Occipital lobe (tissue), 3 donors: ENCODE measurements at places on chromosomes 6 and 20. TPM values are rescaled to one million over a fixed set of nuclear protein-coding genes. Genes with fewer than 3 reads are reported as not detected.

SLC17A1 gene
- total RNA-seq, result not detected

CTCFL gene
- not detected for total RNA-seq

- no peak for DNase-seq
Observed at GRCh38 chr20:37331060-37331857, 14.7 kb upstream of the SRC start.

DNA sequence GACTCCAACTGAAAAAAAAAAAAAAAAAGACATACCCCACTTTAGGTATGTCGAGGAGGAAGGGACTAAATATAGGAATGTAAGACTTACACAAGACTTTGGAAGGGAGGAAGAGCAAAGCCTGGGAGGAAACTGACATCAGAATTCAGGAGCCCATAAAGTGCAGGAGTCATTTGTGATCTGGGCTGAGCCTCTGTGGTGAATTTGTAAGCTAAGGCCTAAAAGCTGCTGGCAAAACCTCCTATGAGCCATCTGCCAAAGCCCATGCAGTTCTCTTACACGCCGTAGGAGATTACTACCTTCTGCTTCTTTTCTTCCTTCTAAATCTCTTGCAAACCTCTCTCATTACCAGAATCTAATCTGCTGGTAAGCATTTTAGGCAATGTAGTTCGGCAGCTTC is 52.0 kb upstream of the THEMIS start:
- DNase-seq, result no peak

GRCh38 chr20:48262955-48263354 is 477.7 kb upstream of the SULF2 start:
- no peak for DNase-seq

DNA sequence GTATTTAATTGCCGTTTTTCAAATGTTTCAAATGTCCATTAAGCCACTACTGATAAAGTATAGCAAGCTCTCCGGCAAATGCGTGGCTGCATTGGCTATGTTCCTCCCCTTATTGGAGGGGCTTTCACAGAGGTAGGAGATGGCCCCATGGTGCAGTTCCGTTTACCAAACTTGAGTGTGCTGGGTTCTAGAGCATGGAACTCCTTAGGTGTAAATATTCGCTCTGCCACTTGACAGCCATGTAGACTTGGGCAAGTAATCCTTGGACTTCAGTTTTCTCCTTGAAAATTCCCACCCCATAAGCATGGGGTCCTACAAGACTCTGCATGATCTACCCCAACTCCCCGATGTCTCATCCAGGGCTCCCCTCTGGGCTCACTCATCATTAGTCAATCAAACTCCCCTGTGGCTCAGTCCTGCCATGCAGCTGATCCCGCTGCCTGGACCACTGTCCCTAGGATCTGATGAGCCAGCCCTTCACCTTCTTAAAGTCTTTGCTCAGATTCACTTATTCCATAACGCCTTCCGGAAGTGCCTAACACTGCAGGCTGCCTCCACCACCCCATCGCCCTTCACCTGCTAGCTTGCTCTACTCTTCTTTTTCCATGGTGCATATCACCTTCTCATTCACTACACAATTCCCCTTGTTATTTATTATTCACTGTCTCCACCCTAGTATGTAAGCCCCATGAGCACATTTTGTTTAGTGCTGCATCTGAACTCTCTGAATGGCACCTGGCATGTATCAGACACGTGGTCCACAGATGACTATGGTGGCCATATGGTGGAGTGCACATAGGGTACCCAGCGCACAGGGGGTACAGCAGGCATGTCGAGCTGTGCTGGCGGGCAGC is 18.8 kb downstream of the PRR18 start:
- DNase-seq, result no peak
